ENCODE measurements at places on chromosomes 3 and 15.

- DNase-seq, result peak; percentile 57
These were observed 20.1 kb downstream of the RFT1 start for GRCh38 chr3:53109891-53110771.

DNA sequence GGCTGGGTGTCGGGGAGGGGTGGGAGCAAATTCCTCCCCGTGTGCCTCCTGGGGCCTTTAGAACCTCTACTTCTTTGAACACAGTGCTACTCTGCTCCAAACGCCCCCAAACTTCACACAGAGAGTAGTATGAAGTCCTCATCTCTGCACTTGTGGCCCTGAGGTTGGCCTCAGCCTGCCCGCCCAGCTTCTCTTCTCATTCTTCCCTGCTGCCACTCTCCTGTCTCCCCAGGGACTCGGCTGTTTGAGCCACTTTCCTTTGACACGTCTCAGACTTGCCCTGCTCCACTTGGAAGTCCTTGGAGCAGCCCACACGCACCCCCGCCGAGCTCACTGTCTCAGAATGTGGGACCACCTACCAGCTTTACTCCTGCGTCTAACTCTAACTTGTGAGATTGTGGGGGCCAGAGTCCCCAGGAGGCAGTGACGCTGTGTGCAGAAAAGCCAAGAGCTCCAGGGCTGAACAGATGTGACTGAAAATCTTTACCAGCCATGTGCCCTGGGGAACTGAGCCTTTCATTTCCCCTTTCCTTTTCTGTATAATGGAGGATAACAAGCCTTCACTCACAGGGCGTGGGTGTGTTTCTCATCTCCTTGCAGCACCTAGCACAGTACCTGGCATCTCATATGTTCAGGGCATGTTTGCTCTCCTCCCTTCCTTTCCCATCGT is 233.6 kb upstream of the CTDSPL start:
- DNase-seq, result no peak

GRCh38 chr15:75313116-75313845 is 22.6 kb upstream of the COMMD4 start:
- DNase-seq, result no peak

DNA sequence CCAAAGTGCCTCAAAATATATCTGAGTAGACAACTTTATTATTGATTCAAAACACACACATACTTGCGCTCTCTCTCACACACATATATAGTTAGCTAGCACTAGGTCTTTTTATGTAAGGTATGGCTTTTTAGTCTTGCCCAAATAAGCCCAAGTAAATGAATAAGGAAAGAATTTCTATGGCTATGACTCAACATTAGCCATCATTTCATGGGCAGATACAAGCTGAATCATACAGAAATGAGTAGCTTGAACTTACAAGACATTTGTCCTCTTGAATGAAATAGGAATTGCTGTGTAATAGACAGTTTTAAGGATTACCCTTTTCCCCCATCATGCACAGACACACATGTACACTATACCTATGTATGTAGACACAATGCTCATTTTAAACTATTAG is 4.9 kb downstream of the CADPS start:
- no peak for DNase-seq

GRCh38 chr3:28711293-28711692 is 362.7 kb upstream of the AZI2 start:
- no peak for DNase-seq

- DNase-seq, result no peak
These were observed 65.7 kb downstream of the RLBP1 start for GRCh38 chr15:89155656-89156055.

DNA sequence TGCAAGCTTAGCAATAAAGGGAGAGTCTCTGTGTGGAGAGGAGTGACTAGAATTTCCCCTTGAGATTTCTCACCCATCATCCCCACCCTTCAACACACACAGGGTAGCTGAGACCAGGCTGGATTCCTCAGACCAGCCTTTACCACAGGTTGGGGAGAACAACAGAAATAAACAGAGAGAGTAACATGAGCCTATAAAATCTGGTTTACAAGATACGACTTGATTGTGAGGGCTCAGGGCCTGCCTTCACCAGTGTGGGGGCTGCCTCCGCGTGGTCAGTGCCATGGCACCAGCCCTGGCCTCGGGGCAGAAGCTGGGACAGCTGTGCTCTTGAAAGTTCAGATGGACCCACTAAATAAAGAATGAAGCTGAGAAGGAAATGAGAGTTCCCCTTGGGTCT is 14.6 kb upstream of the MAGEF1 start:
- DNase-seq, result no peak

DNA sequence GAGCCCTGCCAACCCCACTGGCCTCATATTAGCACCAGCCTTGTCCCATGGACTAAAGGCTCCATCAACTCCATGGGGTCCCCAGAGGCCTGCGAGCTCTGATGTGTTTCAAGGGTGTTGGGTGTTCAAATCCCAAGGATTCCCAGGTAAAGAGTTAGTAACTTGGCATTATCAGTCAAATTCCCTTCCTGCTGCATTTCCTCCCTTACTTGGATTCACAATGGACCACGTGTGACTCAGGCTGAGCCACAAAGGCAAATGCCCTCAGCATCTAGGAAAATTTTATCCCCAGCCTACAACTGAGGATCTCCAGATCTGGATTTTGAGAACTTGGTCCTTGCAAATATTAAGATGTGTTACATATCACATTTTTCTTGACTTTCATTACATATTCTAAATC is 58.8 kb downstream of the GADL1 start:
- no peak for DNase-seq

DNA sequence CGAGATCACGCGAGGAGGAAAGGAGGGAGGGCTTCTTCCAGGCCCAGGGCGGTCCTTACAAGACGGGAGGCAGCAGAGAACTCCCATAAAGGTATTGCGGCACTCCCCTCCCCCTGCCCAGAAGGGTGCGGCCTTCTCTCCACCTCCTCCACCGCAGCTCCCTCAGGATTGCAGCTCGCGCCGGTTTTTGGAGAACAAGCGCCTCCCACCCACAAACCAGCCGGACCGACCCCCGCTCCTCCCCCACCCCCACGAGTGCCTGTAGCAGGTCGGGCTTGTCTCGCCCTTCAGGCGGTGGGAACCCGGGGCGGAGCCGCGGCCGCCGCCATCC is 1.1 kb upstream of the SETD5 start:
- peak; percentile 97 for DNase-seq

- peak; percentile 65 for DNase-seq
These were observed 57.9 kb downstream of the CMSS1 start for GRCh38 chr3:99875581-99875928.

DNA sequence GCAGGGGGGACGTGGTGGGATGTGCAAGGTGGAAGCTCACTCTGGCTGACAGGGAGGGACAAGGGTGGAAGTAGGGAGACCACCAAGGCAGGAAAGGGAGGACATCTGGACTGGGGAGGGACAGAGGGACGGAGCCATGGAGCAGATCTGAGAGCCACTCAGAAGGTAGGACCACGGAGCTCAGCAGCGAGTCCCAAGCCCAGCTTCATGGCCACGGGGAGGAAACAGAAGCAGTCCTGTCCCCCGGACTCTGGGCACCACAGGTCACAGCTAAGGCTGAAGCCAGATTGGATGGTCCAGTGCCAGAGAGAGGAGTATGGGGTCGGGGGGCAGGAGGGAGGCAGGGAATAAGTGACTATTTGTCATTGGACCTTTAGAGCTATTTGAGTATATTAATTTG is 220.1 kb downstream of the TBC1D2B start:
- no peak for DNase-seq

DNA sequence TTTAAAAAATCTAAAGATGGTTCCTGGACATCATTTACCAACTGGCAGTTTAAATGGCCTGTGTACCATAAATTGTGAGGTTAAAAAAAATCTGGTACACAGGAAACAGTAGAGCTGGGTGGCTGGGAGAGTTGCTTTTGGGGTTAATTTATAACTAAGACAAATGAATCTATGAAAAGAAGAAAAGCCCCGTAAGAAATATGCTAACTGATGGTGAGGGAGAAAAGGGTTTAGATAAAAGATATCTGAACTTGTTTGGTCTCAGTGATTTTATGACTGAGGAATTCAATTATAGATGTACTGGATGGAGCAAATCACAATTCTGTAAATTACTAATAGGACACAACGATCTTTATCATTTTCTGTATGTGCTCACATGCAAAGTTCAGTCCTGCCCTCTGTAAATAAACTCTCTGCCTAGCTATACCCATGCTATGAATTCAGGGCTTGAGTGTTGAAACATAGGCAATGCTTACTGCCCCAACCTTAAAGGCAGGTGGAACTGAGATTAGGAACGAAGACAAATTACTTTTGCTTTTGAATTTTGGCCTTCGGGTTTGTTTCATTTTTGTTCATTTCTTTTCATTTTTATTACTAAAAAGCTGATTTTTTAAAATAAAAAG is 28.0 kb downstream of the PPARG start:
- no peak for DNase-seq

DNA sequence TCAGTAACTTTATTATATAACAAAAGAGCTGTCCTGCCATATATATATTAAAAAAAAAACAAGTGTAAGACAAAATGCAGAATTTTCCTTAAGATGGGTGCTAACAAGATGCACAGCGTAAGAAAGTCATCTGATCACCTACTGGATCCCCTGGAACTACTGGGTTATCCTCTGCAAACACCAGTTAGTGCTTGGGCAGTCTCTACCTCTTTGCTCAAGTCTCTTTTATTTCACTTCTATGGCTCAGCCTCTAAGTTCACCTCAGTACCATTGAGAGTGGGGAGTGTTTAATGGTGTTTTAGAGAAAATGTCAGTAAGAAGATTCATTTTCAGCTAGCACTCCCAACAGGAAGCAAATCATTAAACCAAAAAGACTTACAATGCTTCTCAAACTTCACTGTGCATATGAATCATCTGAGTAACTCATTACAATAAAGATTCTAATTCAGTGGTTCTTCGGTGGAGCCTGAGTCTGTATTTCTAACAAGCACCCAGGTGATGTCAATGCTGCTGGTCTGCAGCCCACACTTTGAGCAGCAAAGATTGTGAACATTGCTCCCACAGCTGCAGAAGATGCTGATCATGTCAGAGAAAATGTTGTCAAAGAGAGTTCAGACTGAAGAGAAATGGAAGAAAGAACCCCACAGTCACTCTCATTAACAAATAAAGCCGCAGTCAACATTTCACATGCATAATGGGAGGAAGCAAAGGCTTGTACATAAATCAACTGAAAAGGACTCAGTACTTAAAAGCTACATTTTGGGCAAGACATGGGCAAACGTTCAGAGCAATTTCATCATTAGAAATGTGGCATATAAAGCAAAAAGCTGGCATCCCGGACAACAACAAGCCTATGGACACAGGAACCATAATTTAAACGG is 227.1 kb upstream of the ATP11B start:
- DNase-seq, result no peak

- DNase-seq, result no peak
These were observed 225.0 kb upstream of the ATP11B start for GRCh38 chr3:182568261-182568660.

DNA sequence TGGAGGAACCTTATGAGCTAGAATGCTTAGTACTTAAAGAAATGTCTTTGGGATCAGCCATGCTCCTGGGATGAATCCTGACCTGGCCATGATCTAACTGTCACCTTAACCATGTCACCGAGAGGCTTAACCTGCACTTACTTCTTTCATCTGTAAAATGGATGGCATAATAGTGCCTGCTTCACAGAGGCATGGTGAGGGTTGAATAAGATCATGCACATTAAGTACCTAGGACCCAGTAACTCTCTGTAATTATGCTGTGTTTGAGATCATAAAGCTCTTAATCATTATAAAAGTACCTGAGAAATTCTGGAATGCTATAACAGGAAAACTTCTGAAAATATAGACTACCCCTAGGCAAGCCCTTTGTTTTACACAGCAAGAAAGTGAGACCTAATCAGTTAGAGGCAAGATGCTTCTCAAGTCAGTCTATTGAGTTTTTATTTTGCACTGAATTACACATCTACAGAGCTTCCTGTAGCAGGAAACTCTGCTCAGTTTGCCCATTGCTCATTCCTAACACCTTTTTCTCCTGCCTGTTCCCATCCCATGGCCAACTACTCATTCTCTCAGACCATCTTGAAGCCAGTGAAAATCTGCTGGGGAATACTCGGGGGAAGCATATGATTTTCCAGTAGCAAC is 1015.5 kb upstream of the CFAP20DC start:
- DNase-seq, result no peak

DNA sequence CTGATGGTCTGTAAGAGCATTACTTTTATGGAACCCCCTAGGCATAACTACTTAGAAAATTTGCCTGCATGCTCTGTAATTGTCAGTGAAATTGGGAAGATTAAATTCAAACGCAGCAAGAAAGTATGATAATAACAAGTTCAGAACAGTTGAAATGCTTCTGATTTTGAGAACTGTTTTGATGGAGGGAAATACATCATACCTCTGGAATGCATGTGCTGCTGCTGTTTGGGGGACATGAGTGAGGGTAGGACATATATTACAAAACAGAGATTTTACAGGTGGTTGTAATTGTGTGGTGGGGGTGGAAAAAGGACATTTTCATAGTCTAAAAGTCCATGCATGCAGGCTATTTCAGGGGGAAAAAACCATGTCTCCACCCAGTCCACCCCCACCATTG is 135.0 kb upstream of the DPH6 start:
- DNase-seq, result peak; percentile 23
